ENCODE measurements at places on chromosomes 6 and 20.
A peak's percentile ranks its signal among the peaks of the same experiment; 100 is the strongest.

DNA sequence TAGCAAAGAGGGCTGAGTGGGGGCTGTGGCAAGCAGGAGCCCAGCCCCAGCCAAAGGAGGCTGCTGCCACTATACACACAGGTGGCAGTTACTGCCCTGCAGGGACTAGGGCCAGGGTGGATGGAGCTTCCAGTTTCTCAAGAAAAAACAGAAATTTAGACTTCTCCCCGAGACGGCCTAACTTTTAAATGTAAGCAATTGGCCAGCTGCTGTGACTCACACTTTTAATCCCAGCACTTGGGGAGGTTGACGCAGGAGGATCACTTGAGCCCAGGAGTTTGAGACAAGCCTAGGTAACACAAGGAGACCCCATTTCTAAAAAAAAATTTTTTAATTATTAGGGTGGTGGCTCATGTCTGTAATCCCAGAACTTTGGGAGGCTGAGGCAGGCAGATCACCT, 98.2 kb upstream of the NFATC2 start:
- no peak for DNase-seq

DNA sequence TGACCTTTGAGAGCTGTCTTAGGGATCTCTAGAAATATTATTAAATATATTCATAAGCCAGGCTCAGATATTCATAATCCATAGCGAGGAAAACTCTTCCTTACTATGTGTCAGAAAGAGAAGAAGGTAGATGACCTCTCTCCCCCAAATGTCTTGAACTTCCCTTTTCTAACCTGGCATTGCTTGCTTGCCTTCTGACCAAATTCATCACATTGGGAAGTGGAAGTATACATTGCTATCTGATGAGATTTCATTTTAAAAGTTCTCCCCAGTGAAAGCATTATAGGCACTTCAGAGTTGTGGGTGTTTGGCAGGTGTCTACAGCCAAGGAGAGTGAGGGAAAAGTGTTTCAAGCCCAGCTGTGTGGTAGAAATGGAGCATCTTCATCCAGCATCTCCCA, 197.3 kb downstream of the ZFAND3 start:
- DNase-seq = no peak

DNA sequence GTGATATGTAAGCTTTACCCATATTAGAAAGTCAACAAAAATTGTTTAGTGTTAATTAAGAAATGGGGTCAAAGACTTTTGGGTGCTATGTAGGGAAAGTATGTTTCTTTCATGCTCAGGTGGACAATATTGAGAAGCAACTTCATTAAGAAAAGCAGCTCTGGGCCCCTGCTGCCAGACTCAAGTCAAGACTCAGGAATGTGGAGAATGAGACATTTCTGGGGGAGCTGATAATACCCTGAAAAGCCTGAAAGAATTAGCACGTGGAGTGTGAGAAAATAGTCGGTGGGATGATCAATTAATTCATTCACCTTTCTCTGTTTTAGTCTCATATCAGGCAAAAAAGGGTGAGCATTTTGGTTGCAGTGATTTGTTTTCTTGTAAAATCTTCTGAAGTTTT, 175.1 kb upstream of the IMPG1 start:
- no peak for DNase-seq

DNA sequence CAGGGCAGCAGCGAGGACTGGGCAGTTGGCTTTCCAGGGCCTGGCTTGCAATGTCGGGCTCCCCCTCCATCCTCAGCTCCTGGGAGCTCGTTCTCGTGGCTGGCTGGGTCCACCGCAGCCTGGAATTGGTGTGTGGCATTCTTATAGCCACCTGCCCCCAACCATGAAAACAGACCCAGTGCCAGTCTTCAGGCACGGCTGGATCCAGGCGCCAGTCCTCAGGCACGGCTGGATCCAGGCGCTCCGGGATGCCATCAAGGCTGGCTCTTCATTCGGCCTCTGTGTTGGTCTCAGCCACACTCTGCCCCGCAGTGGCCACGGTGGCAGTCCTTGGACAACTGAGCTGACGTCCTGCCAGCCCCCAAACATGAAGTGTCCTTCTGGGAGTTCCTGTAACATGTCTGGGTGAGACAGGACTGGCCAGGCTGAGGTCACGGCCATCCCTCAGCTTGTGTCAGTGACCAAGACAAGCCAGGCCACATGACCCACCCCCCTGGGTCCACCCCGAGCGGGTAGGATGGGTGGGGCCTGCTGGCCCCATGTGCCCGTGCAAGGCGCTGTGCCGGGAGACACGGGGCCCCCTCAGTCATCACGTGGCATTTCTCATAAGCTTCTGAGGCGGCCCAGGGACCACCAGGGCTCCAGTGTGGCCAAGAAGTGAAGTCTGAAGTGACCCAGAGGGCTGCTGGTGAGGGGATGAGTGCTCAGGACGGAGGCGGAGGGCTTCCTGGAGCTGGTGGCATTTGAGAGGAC, 99.0 kb downstream of the TAF4 start:
- DNase-seq = no peak

DNA sequence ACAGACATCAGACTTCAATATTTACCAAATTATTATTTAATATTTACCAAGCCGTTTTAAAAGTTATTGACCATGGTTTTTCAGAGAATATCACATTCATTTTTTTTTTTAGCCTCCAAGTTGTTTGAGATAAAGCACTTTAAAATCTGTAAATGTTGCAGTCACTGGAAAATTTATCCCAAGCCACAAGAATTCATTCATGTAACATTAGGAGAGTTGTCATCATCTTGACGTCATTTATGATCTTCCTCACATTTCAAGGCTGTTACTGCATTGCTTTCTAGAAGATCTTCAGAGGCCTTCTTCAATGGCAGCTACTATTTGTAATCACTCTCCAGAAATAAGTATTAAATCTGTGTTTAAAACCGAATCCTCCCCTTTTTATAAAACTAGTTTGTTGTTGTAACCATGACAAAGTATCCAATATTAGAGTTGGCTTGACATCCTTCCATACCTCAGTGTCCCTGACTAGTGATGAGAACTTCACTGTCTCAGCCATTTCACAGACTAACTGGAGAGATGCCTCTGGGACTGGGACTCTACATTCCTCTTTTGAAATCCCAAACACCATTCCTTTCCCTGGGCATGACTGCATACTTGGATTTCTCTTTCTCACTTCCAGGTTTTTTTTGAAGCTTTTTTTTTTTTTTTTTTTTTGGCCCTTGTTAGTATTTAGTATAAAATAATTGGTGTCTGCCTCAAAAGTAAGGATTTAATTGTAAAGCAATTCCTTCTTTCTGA, 100.1 kb downstream of the ZFAND3 start:
- no peak for DNase-seq

- DNase-seq = no peak
These were observed 55.5 kb downstream of the RIOK1 start for GRCh38 chr6:7445101-7445500.

DNA sequence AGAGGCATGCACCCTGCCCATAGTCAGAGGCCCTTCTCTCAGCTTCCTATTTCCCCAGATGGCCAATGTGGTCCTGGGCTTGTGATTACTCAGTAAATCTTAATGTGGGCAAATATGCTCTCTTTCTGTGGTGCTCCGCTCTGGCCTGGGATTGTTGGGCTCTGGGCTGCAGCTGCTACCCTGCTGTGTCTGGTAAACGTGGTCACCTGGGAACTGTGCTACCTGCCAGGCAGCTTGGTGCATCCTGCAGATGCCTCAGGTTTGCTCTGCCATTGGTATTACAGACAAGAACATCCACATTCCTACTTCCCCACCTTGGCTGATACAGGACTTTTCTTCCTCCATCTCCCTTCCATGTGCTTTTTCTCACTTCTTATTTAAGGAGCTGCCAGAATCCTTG, 611.5 kb upstream of the IMPG1 start:
- no peak for DNase-seq

DNA sequence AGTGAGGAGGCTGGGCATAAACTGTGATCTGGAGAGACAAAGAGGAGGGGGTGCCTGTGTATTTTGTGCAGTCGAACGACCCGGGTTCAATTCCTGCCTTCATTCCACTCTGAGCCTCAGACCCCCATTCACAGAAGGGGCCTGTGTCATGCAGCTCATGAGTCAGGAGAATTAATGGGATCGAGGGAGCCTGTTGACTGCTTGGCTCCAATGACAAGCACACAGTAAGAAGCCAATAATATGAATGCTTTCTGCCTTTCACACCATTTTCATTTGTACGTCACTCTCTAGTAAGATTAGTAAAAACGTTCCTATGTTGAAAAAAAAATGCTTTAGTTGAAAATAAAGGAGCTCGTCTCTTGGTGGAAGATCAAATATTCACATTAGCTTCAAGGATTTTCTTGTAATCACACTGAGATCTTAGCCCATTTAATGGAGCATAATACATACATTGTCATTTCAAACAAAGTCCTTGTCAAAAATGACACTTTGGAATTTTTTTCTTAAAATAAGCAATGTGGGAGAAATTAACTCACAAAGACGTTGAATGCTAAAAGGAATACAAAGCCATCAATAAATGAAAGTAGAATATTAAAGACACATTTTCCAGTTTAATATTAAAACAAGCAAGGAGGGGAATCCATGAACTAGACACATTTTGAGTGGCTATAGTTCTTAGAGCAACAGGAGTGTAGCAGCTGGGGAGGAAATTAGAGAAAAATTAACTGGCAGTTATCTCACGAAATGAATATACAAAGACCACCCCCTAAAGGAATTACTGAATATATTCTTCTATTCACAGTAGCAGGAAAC, 246.7 kb upstream of the AFDN start:
- DNase-seq = no peak

- no peak for DNase-seq
These were observed 12.7 kb upstream of the PSMF1 start for GRCh38 chr20:1105599-1106194.

GRCh38 chr6:6497976-6498375, 90.5 kb upstream of the LY86 start:
- no peak for DNase-seq

GRCh38 chr6:163291622-163292021, 122.9 kb upstream of the QKI start:
- DNase-seq = no peak

DNA sequence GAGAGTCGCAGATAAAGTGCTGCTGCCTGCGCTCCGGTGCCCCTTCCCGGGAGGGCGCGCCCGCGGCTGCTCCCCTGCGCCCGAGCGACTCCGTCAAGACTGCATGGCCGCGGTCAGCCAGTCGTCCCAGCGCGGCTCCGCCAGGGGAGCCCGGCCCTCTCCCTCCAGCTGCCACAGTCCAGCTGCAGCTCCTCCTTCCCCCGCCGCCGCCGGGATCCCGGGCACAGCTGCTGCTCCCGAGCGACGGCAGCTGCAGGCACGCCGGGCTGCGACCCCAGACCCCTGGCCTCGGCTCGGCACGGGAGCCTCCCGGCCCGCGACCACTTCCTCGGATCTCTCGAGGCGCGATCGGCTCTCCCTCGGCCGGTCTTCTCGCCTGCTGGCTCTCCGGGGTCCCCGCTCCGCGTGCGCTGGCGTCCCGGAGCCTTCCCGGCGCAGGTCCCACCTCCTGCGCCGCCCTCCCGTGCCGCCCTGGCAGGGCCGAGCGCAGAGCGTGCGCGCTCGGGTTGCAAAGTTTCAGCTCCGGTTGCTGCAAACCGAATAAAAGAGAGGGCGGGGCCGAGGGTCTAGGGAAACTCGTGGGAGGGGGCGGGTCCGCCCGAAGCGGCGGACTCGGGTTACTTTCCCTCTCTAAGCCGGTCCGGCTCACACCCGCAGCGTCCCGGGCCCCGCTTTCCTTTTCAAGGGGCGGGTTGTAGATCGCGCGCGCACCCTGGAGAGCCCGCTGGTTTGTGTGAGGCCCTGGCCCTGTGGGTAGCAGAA, at the start of gene CNKSR3:
CNKSR3 (minus strand) TSS at position 542 of the 762 bp plus-strand sequence. CDS start 571 bp downstream, outside the sequence.
- DNase-seq = peak; percentile 89

- DNase-seq = no peak
These were observed 4.4 kb downstream of the HMGCLL1 start for GRCh38 chr6:55574556-55574955.

GRCh38 chr20:17613328-17614175, 43.7 kb downstream of the DSTN start:
- DNase-seq = no peak

DNA sequence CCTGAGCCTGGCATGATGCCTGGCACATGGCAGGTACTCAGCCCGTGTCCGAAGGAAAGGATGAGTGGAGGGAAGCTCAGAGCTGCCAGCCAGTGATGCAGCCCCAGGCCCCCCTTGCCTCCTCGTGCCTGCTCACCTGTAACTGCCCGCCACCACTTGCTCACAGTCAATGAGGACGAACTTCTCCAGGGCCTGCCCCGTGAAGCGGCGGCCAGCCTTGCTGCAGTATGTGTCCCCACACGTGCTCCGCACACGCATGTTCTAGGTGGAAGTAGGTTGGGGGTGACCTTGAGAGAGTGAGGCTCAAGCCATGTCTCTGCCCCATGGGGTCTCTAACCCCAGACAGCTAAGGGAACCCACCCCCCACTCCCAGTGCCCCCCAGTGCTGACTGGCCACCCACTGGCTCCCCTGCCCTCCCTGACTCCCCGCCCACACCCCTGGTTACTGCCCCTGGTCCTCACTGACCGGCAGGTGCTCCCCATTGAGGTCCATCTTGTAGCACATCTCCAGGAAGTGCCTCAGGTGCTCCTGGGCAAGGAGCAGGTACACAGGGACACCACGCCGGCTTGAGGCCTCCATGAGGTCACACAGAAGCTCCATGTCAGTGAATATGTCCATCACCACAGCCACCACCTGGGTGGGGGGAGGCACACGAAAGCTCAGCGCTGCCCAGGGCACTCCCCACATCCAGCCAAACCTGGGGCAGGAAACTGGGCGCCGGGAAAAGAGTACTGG, 3.7 kb downstream of the FAM83C start:
- DNase-seq = no peak

DNA sequence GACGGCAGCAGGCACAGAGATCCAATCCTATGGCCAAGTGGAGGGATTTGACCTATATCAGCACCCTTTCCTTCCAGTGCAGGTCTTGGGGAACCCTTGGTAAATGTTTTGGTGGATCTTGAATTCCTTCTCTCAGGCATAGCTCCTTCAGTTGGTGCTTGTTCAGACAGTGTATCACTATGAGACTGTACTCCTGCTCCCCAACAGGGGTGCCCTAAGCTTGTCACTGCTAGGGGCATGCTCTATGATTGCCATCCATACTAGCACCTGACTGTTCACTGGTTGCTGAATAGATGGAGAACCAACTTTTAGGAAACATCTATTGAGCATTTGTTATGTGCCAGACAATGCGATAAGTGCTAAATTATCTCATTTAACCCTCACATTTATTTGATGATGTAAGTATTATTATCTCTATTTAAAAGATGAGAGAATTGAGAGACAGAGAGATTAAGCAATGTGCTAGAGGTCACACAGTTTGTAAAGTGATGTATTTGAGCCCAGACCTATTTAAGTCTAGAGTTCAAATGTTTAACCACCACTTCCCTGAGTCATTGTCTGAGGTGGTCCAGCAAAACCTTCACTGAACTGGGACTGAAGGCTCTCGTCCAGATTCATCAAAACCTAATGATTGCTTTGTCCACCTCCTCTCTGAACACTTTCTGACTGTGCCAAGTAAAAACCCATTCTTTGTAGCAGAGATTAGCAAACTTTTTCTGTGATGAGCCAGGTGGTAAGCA, 34.3 kb downstream of the ADGRF1 start:
- no peak for DNase-seq

DNA sequence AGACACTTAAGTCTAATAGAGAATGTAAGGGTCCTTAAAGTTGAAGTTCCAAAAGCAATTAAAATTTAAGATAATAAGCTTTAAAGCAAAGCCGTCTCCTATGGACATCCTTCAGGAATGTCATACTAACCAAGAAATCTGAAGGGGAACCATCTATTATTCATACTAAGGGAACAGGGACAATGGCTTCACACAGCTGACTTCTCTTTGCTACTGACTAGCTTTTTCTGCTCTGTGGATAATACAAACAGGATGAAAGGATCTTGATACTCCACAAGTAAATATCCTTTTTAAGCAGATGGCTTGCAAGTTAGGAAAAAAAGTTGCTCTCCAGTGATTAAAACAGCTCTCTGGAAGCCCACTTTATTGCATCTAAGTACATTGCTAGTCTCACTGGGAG, 178.6 kb downstream of the BACH2 start:
- no peak for DNase-seq

All from endothelial cell (in vitro differentiated cells).